ENCODE measurements at places on chromosomes 1 and 21. TPM values are rescaled to one million over a fixed set of nuclear protein-coding genes. Genes with fewer than 3 reads are reported as not detected.

- DNase-seq = no peak
These were observed 96.1 kb downstream of the SLC35F3 start for GRCh38 chr1:234000557-234001041.

- no peak for DNase-seq
These were observed 67.7 kb upstream of the C1orf87 start for GRCh38 chr1:60141276-60141675.

GRCh38 chr1:169005776-169006175 lies 100.7 kb upstream of the ATP1B1 start:
- no peak for DNase-seq

Gene MRPS21
- total RNA-seq = 87.3 TPM
